ENCODE measurements at places on chromosomes 3 and 15.

DNA sequence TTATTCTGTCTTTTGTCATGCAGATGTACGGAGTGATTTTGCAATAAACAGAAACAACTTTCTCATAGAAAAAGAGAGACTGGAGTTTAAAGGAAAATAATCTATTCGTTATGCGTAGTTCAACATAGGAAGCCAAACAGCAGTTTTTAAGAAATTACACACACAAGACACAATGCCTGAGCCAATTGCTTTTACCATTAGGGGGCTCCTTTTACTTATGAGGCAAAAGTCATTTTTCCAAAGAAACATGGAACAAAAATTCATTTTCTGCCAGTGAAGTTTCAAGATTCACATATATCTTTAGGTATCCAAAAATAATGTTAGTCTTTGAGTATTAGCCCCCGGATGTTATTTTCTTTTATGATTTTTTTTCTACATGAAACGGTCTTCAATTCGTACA lies 10.7 kb downstream of the CNTN6 start:
- DNase-seq, result no peak

DNA sequence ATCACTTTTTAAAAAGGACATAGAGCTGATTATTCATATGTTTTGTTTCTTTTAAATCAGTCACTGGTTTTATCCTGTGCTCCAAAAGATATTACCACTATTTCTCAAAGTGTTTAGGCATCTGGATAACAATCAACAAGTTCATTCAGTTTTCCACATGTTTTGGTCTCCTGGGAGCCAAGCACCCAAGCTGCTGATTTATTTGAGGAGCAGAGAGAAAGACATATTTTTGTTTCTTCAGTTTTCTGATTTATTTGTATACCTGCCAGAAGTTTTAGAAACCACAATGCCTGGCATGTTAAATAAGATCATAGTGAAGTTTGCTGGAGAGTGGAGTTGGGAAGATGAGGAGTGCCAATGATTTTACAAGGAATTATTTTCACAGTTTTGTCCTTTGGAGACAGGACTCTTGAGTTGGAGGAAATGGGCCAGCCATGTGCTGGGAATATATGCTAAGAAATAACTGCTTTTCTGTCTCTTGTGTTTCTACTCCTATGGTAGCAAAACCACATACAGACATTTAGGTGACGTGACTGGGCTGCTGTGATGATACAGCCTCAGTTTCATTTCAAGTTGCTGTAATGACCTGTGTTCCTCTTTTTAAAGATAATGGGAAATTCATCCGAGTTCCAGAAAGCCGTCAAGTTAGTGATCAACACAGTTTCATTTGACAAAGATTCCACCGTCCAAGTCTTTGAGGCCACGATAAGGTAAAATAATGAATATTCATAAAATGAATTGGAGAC lies 11.7 kb downstream of the EDEM1 start:
- DNase-seq, result peak; percentile 41

DNA sequence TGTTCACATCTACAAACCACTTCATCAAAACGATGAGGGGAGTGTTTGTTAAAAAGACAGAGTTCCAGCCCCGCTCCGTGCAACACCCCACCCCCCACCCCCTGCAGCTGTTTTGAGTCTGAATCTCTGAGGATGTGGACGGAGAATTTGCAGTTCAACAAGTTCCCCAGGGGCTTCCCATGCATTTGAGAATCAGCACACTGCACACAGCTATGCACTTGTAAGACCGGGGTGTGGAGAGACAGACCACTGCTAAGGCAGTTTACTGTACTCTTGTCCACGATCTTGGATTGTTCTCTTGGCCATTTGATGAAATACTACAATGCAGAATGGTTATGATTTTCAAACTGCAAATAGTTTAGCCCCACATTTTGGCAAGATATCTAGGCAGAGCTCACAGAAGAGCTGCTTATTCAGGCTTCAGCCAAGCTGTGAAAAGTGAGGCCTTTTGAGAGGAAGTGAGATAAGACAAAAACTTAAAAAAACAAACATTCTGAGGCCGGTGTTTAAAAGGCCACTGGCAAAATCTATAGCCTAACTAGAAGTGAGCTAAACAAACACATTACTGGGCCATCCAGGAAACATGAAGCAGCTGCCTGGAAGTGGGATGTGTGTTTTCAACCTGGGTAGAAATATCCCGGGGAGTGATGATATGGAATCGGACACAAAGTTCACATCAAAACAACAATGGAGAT lies 308.2 kb upstream of the ADAMTS9 start:
- no peak for DNase-seq

DNA sequence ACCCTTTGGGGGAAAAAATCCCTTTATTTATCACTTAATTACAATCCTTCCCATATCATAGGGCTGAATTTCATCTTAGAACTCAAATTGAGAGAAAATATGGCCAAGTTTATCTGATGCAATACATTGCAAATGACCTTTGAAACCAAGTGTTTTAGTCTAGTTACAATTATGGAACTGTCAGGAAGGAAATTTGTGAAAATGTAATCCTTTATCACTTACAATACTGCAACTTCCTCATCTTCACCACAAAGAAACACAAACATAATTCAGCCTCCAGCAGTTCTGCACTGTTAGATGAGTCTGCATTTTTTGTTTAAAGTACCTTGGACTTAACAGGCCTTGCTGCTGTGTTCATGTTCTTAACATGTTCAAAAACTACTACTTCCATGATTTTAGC lies 4.6 kb downstream of the CCPG1 start:
- DNase-seq, result no peak

DNA sequence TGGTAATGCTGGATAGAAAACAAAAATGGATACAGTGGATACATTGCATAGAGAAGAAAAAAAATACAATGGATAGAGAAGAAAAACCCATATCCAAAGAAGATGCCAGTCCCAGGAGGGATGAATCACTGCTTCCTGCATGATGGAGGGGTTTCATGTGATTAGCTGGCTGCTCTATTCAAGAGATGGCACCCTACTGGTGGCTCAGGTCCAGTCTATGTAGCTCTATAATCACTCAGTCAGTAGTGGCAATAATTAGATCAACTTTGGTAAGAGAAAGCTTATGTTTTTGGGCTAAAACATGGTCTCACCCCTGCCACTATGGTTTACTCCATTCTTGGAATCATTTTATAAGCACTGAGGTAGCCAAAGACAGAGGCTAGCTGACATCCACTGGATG lies 33.7 kb upstream of the NOX5 start:
- DNase-seq, result no peak

DNA sequence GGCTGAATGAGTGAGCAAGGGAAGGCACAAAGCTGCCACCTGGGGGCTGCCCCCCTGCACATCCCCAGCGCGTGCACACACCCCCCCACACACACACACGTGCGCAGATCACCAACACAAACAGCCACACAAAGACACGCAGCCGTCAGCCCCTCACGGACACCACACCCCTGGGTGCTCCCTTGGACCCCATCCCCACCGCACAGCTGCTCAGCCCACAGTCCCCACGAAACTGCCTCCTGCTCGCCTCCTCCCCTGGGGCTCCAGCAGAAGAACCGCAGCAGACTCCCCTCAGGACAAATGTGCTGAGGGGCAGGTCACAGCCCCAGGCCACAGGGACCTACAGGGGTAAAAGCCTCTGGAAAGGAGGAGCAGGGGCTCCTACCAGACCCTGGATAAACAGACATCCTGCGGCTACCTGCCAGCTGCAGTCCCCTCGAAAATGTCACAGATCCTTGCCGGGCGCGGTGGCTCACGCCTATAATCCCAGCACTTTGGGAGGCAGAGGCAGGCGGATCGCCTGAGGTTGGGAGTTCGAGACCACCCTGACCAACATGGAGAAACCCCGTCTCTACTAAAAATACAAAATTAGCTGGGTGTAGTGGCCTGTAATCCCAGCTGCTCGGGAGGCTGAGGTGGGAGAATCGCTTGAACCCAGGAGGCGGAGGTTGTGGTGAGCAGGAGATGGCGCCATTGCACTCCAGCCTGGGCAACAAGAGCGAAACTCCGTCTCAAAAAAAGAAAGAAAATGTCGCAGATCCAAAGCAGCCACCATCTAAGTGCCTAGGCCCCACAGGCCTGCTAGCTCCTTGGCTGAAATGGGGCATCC lies 6.5 kb downstream of the TWF2 start:
- DNase-seq, result no peak

GRCh38 chr3:74443102-74443501 lies 171.4 kb downstream of the CNTN3 start:
- no peak for DNase-seq

- DNase-seq, result no peak
Observed at GRCh38 chr3:111418391-111418790, 123.6 kb upstream of the CD96 start.

GRCh38 chr3:112649478-112649735 lies 8.5 kb upstream of the CCDC80 start:
- DNase-seq, result no peak

DNA sequence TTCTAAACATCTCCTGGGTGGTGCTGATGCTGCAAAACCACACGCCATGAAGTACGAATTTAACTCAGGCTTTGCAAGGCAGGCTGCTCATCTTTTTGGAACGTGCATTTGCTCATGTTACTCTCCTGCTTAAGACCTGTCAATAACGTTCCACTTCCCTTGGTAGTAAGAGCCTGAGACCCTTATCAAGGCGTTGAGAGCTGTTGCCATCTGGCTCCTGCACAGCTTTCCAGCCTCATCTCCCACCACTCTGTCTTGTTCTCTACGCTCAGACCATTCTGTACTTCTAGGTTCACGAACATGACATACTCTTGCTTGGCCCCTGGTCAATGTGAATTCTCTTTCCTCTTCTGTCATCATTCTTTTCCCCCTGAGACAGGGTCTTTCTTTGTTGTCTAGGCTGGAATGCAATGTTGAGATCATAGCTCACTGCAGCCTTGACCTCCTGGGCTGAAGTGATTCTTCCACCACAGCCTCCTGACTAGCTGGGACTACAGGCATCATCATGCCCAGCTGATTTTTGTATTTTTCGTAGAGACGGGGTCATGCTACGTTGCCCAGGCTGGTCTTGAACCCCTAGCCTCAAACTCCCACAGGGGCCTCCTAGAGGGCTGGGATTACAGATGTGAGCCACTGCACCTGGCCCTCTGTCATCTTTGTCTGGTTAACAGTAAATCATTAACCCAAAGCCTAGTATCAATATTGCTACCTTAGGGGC lies 202.8 kb downstream of the CADPS start:
- no peak for DNase-seq

GRCh38 chr3:60417576-60417975 lies 833.7 kb downstream of the FHIT start:
- no peak for DNase-seq

GRCh38 chr15:30924353-30924752 lies 20.6 kb downstream of the FAN1 start:
- no peak for DNase-seq

DNA sequence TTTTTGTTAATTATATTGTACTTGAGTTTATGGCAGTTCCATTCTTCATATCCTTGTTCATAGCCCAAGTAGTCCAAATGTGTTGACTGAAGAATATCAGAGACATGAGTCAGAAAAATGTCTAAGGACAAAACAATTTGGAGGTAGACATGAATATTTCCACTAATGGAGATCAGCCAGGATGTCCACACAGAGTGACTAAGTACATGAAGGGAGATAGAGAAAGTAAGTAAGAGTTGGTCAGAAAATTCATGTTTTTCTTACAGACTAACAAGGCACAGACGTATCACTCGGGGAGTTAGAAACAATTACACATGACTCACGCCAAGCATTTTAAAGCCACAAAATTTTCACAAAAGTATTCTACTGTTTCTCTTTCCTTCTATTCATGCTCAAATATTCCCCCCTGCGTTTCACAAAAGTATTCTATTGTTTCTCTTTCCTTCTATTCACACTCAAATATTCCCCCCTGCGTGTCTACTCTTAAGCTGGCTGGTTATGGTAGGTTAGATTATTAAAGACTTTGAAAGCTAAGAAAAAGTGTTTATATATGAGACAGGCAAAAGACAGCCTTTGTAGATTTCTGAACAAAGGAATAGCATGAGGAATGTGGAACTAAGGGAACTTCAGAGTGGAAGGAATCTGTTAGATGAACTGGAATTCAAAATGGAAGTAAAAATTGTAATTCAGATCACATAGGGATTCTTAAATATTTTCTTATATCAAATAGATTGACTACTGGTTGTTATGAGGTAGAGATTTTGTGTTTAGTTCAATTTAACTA lies 648.7 kb upstream of the CCDC54 start:
- no peak for DNase-seq

DNA sequence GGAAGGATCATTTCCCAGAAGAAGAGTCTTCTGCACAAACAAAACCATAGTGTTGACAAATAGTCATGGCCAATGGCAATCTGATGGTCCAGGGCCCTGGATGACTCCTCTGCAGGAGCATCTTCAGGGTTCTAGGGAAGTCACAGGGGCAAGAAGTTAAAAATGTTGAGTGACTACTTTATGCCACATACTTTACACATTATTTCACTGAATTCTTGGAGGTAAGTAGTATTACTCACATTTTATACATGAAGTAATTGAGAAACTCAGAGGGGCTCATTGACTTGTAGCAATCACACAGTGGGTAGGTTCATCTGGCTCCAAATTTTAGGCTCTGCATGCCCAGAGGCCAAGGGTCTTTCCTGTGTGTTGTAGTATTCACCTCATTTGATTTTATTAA lies 430.2 kb upstream of the MCTP2 start:
- no peak for DNase-seq

DNA sequence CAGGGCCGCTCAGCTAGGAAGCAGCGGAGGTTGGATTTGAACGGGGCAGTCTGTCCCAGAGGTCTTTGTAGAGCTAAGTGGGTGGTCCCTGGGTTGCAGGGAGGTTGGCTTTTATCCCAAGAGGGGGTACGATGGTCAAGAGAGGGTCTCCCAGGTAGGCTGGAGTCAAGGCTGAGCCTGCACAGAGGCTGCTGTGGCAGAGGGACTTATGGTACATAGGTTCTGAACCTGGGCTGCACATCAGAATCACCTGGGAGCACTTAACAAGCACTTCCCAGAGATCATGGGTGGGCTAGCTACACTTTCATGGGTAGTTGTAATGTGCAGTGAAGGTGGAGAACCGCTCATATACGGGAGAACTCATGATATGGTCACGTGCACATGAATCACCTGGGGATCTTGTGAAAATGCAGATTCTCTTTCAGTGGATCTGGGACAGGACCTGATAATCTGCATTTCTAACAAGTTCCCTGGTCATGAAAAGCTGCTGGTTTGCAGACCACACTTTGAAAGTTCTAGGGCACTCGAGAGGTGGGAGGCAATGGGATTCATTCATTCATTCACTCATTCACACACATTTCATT lies 2.9 kb upstream of the RASGRF1 start:
- DNase-seq, result peak; percentile 8

GRCh38 chr15:59999612-60000112 lies 4.4 kb upstream of the FOXB1 start:
- DNase-seq, result no peak

Measured in CD4-positive, alpha-beta T cell treated with Interleukin-4 for 1 hour (primary cell).